ENCODE measurements at places on chromosomes 5 and 9. TPM values are rescaled to one million over a fixed set of nuclear protein-coding genes. Genes with fewer than 3 reads are reported as not detected.

DNA sequence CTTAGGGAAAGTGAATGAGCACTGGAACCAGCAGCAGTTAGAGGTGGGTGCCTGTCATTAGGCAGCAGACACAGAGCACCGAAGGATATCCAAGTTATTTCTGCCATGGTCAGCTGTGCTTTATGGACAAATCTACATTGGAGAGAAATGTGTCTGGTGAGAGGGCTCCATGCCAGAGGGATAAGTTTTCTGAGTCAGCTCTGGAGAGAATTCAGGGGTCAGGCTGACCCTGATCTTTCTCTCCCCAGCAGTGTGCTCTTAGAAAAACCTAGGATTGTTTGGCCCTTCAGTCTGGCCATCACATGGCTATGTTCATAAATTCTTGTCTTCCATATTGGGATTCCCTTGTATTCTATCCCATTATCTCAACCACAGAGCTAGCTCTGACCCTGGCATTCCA is 8.9 kb upstream of the IL17B start:
- peaks cover 20% of the 10 kb centered on the region for H3K4me1 ChIP-seq
- H3K27ac ChIP-seq = peak overlapping the region; percentile 29
- no peaks in the 10 kb centered on the region for H3K36me3 ChIP-seq
- DNase-seq = no peak
- no peak overlapping the region for H3K4me3 ChIP-seq

- H3K4me1 ChIP-seq = peaks cover 9% of the 10 kb centered on the region
- H3K27ac ChIP-seq = no peak overlapping the region
- no peaks in the 10 kb centered on the region for H3K27me3 ChIP-seq
Measured at GRCh38 chr9:79665931-79666330, 94.2 kb downstream of the TLE4 start.

GRCh38 chr9:6564868-6565267 is 80.7 kb downstream of the GLDC start:
- no peaks in the 10 kb centered on the region for H3K36me3 ChIP-seq
- no peaks in the 10 kb centered on the region for H3K27me3 ChIP-seq
- DNase-seq = no peak
- no peak overlapping the region for H3K27ac ChIP-seq

- no peaks in the 10 kb centered on the region for H3K4me1 ChIP-seq
- no peaks in the 10 kb centered on the region for H3K27me3 ChIP-seq
Measured at GRCh38 chr9:35385042-35385441, 104.9 kb upstream of the RUSC2 start.

- no peaks in the 10 kb centered on the region for H3K4me1 ChIP-seq
- peaks cover 80% of the 10 kb centered on the region for H3K36me3 ChIP-seq
- no peak overlapping the region for H3K27ac ChIP-seq
- DNase-seq = no peak
- no peak overlapping the region for H3K4me3 ChIP-seq
- H3K27me3 ChIP-seq = no peaks in the 10 kb centered on the region
Measured at GRCh38 chr5:151470439-151470838, 23.0 kb downstream of the SLC36A1 start.

FOXD4L6 gene
- total RNA-seq = 0.26 TPM

DNA sequence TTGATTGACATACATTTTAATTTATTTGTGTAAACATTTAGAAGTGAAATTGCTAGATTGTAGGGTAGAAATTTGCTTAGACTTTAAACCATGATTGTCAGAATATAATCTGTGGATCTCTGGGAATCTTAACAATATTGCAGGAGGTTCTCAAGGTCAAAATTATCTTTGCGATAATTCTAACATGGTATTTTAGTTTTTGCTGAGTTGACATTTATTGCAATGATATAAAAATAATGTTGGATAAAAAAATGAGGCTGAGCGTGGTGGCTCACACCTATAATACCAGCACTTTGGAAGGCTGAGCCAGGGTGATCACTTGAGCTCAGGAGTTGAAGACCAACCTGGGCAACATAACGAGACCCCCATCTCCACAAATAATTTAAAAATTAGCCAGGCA is 70.3 kb upstream of the SGCD start:
- H3K27ac ChIP-seq = no peak overlapping the region
- H3K36me3 ChIP-seq = no peaks in the 10 kb centered on the region
- DNase-seq = no peak
- no peak overlapping the region for H3K4me3 ChIP-seq

- DNase-seq = no peak
- no peaks in the 10 kb centered on the region for H3K27me3 ChIP-seq
Measured at GRCh38 chr5:9834871-9835770, 205.0 kb upstream of the TAS2R1 start.
